ENCODE measurements at places on chromosomes 1 and 21.

DNA sequence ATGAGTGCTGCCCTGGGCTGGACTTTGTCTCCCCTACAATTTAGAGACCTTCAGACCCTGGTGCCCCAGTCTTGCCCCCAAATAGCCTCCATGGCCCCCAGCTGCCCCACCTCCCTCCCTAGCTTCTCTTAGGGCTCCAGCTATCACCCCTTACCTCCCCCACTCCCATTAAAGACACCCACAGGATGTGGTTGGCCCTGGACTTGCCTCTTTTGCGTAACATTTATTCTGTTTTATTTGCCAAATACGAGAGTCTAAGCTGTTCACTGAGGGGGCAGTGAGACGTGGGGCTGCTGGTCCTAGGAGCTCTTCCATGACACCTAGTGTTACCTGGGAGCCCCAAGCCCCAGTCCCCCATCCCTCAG is 4.5 kb downstream of the ZC3H12A start:
- peak; percentile 71 for DNase-seq

- peak; percentile 62 for DNase-seq
These were observed 17.4 kb downstream of the CELA3A start for GRCh38 chr1:22018583-22019559.

DNA sequence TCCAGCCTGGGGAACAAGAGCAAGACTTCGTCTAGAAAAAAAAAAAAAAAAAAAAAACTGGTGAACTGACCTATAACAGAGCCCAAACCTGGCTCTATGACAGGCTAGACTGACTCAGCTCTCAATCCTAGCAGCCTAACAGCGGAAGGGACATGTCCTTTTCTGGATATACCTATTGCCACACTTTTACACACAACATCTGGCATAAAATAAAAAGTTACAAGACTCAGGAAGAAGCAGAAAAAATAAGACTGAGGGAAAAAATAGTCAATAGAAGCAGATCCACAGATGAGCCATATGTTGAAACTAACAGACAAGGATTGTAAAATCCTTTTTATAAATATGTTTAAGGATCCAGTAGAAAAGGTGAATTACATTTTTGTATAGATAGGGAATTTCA is 57.5 kb upstream of the IPO9 start:
- DNase-seq: no peak

GRCh38 chr1:8722366-8722765 is 95.1 kb downstream of the RERE start:
- no peak for DNase-seq

All from CD4-positive, alpha-beta T cell treated with Interleukin-12 subunit alpha and Interleukin-12 subunit beta, for 1 hour (primary cell).